CD4-positive, CD25-positive, alpha-beta regulatory T cell (primary cell): ENCODE measurements at places on chromosomes 11 and 22.

DNA sequence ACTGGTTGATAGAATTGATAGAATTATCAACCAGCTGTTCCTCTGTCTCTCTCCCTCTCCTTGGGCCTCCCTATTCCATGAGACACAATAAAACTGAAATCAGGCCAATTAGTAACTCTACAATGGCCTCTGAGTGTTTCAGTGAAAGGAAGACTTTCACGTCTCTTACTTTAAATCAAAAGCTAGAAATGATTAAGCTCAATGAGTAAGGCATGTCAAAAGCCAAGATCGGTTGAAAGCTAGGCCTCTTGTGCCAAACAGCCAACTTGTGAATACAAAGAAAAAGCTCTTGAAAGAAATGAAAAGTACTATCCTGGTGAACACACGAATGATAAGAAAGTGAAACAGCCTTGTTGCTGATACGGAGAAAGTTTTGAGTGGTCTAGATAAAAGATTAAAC, 16.6 kb downstream of the PIH1D2 start:
- DNase-seq: no peak

GRCh38 chr11:78930810-78931523, 356.3 kb upstream of the NARS2 start:
- DNase-seq: no peak

DNA sequence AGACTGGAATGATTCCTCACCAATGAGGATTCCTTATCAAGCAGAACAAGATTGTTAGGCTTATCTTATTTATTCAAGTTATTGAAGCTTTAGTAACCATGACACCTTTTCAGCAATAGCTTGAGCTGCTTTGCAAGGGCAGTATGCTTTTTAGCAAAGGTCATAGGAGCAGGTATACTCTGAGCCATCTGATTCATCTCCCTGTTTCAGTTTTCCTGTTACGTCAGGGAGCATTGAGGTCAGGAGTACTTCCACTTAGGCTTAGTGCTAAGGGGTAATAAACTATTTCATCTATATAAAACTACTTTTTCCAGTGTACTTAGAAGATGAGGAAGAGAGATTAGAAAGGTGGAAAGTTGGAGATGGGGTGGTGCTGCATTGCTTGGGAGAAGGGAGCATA, 17.7 kb upstream of the ANKRD42 start:
- no peak for DNase-seq

DNA sequence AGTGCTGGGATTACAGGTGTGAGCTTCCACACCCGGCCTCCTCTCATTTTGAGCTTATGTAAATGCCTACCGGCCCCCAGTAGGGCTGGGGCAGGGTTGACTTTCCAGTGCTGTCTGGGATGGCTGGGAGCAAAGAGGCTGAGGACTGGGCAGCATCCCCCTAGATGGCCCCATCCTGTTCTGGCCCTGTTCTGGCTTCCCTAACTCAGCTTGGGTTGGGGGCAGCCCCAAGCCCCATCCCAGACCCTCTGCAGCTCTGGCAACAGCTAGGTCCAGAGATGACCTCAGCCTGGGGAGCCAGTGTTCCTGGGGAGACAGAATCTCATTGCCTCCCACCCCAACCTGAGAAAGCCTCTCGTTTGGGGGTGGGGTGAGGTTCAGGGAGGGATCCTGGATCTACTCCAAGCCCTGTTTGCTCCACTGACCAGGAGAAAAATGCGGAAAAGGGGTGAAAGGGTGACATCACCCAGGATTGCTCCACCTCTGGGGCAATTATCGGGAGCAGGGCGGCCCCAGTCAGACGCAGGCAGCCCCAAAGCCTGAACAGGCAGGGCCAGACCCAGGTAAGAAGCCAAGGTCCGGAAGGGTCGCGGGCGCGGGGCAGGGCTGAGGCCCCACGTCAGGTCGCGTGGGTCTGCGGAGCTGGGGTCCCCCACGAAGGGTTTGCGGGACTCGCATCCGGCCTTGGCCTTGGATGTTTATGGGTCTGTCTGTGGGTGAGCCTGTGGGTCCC, at the start of gene PNPLA2:
Gene PNPLA2, plus strand, starts transcription at position 519 of the 733 bp plus-strand sequence. CDS start 805 bp downstream, outside the sequence.
- no peak for DNase-seq

DNA sequence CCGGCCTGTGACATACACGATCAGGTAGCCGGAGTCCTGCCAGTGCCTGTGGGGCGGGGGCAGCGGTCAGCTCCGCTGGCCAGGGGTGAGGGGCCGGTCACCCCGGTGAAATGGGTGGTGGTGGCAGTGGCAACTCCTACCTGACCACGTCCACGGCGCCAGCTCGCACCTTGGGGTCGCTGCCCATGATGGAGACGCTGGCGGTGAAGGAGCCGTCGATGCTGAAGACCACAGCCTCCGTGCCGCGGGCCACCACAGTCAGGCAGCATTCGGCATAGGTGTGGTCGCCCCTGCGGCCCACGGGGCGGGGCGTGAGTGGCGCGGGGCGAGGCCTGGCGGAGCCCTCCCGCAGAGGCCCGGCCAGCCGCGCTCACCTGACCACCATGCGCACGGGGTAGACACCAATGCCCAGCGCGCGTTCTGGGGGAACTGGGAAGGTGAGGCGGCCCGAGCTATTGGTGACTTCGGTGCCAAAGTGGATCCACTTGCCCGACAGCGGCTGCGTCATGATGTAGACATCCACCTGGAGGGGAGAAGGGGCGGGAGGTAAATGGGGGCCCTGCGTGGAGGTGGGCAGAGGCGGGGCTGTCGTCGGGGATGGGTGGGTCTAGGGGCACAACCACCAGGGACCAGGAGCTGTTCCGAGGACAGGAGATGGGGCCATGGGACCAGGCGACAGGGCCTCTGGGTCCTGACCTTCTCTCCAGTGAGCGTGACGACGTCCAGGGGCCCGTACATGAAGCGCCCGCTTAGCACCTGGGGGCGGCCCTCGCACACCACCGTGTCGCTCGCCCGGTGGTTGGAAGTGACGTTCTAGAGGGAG, 10.9 kb downstream of the AIP start:
- DNase-seq: no peak

DNA sequence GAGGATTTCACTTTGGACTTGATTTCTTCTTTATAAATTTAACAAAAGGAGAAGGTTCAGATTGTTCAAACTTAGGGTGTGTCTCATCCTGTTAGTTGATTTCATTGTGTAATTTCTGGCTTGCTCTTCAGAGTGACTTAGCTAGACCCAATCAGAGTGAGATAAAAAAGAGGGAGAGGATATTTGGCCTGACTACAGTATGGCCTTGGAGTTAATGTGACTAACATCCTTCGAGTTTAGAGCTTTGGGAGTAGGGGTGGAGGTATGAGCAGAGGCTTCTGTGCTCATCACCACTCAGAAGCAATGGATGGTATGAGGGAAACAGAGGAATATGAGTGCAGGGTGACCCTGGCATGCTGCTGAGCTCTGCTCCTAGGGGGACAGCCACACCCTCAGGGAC, 114.2 kb downstream of the ME3 start:
- no peak for DNase-seq

DNA sequence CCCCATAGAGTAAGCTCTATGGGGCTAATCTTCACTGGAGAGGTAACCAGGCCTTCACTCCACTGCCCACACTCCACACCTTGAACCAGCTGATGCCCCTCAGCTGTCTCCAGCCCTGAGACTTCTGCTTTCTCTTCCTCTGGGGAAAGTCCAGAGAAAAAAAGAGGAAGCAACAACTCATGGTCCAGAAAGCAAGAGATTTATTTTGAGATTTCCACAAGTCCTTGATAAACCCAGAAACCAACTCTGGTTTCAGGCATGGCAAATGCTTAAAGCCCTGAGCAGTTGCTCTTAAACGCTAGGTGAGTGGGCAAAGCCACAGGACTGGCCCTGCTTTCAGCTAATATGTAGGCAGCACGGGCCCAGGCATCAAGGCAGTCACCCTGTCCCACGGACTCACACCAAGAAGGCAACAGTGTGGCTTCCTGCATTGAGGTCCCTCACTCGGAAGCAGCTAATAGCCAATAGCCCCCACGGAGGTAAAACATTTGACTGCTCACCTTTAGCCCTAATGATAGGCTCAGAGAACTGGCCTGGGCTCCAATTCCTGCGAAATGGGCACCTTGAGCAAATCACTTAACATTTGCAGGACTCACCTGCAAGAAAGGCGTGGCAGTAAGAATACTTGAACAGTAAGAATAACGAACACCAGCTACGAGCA, 4.3 kb downstream of the CYB561A3 start:
- no peak for DNase-seq

DNA sequence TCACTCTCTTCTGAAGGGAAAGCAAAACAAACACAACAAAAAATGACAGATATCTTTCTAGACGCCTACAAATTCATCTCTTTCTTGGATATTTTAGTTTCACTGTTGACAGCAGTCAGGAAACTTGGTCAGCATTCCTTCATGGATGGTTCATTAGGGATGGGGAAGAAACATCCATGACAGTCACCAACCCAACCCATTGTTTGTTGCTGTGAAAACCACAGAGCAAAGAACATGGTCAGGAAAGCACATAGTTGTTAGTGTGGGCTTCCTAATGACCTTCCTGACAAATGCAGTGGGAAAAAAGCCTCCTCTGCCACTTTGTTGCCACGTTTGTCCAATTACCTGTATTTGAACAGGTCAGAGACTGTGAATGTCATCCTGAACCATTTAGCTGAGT, 139.8 kb upstream of the SNX19 start:
- DNase-seq: no peak

- no peak for DNase-seq
Observed at GRCh38 chr22:31477329-31477728, 12.3 kb downstream of the EIF4ENIF1 start.

- DNase-seq: no peak
Observed at GRCh38 chr11:624705-625635, at the start of gene CDHR5. Gene CDHR5, minus strand, starts transcription at chr11:624955. Its CDS starts 53 bp downstream, at chr11:624902.

DNA sequence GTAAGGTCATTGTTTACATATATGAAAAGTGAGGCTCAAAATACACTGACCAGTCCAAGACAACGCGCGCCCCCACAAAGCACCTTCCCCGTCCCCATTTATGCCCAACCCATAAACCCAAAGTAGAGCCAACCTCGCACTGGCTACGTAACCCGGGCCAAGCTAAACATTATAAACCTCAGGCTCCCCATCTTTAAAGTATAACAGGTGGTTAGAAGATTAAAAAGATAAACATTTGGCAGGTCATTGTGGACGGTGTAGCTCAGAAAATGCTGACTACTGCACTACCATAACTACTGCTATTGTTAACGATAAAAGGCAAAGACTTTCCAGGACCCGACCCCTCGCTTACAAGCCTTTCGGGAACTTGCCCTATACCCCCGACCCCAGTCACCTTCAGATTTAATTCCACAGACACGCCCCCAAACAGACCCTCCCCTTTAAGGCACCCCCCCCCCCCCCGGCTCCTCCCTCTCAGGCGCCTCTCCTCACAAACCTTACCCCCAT, 470 bp downstream of the NUMA1 start:
- DNase-seq: no peak

DNA sequence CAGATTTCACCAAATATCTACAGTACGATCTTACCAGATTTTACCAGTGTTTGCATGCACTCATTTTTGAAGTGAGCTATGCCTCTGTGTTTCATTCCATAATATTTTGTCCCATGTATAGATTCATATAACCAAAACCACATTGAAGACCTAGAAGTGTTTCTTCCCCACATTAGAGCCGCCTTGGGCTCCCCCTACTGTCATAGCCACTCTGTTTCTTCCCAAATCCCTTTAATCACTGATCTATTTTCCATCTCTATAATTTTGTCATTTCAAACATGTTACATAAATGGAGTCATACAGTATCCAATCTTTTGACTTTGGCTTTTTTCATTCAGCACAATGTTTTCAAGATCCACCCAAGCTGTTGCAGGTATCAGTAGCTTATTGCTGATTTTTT, 12.7 kb downstream of the MRGPRX3 start:
- no peak for DNase-seq

DNA sequence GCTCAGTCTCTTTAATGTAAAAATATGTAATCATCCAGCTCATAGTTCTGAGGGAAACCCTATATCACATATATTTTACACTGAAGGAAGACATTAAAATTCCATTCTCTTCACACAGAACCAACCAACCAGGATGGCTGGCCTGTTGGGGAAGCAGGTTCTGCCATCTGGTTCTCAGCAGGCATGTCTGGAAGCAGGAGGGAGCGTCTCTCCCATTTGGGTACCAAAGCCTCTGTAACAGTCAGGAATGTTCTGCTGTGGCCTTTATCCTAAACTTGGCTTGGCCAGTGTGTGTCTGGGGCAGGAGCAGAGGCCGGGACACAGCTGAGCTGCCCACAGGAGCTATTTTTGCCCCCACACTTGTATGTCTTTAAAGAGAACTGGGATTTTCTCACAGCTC, 29.2 kb downstream of the SGSM3 start:
- no peak for DNase-seq

DNA sequence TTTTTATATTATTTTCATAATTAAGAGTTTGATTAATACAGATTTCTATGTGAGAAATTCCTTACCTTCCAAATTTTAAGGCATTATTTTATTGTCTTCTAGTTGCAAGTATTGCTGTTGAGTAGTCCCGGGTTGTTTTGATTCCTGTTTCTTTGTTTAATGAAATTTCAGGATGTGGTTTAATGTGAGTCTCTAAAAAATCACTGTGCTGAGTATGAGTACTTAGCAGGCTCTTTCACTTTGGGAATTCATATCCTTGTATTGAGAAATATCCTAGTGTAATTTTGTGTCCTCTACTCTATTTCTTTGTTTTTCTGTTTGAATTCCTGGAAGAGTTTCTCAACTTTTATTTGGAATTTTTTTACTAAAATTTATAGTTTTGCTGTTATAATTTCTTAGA, 113.2 kb downstream of the TMEM135 start:
- DNase-seq: no peak

GRCh38 chr11:20353829-20354434, 9.6 kb upstream of the HTATIP2 start:
- no peak for DNase-seq

DNA sequence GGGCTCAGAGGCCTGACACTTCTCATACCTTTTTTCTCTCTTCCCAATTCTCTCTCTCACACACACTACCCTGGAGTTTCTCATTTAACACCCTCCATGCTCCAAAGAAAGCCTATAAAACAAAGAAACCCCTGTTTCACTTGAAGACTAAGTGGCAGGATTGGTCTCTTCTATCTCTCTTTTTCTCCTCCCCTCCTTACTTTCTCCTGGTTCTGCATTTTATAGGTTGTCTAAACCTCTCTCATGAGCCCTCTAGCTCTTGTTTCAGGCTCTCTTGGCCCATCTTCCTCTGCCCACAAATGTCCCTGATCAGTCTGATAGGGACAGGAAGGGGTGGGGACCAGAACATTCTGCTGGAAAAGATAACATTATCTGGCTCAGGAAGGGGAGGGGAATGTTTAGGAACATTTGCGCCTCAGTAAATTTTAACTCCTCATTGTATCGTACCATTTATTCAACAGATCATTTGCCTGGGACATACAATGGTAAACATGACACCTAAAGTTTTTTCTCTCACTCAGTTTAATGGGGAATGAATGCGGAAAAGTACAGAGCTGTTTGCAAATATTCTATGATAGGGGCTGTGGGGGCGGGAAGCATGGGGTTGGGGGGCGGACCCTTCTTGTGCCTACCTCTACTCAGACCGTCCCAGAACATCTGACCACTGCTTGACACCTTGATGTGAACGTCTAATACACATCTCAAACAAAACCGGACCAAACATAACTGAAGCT, 10.8 kb downstream of the CRYBA4 start:
- DNase-seq: no peak
